Stimulated activated CD4-positive, alpha-beta T cell treated with anti-CD3 and anti-CD28 coated beads, Interleukin-15, amount 100 ng/mL, for 1 hour (primary cell): ENCODE measurements at places on chromosomes 12 and 14.
A peak's percentile ranks its signal among the peaks of the same experiment; 100 is the strongest.

DNA sequence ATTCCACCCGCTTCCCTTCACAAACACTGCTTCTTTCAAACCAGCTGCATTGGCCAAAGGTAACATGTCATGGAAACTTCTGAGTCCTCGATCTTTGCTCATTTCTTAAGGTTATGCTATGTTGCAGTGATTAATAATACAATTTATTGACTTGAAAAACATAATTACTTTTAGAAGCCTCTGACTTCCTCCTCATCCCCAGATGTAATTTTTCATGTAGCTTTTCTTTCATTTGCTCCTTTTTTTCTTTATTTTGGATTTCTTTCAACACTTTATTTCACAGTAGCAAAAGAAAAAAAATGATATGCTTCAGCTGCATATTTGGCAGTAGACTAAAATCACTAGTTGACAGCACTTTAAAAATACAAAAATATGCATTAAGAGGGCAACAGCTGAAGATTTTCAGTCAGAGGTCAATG lies 116.2 kb downstream of the LRRIQ1 start:
- DNase-seq: no peak

GRCh38 chr14:24694680-24695079 lies 60.7 kb upstream of the GZMB start:
- no peak for DNase-seq

- no peak for DNase-seq
Measured at GRCh38 chr14:83814896-83815295, 1715.0 kb upstream of the FLRT2 start.

GRCh38 chr12:115070313-115070712 lies 386.3 kb upstream of the TBX3 start:
- DNase-seq: no peak

GRCh38 chr14:59374048-59374447 lies 91.1 kb downstream of the GPR135 start:
- DNase-seq: no peak

DNA sequence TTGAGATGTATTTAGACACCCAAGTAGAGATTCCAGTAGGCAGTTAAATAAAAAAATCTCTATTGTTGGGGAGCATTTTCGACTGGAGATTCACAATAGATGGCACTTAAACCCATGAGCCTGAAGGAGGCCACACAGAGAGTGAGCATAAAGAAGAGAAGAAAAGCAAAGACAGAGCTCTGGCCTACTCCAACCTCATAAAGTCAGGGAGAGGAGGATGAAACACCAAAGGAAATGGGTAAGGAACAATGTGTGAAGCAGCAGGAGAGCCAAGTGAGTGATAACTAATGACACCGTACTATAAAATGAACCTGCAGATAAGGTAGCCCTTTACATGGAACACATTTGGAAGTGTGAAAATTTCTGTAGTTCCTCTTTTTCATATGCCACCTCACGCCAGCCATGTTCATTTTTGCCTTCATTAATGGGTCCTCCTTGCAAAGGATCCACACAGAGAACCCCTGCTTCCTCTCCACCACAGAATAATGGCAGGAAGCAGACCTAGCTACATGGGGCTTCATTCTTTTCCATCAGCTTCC lies 150.0 kb upstream of the SYT10 start:
- DNase-seq: no peak

DNA sequence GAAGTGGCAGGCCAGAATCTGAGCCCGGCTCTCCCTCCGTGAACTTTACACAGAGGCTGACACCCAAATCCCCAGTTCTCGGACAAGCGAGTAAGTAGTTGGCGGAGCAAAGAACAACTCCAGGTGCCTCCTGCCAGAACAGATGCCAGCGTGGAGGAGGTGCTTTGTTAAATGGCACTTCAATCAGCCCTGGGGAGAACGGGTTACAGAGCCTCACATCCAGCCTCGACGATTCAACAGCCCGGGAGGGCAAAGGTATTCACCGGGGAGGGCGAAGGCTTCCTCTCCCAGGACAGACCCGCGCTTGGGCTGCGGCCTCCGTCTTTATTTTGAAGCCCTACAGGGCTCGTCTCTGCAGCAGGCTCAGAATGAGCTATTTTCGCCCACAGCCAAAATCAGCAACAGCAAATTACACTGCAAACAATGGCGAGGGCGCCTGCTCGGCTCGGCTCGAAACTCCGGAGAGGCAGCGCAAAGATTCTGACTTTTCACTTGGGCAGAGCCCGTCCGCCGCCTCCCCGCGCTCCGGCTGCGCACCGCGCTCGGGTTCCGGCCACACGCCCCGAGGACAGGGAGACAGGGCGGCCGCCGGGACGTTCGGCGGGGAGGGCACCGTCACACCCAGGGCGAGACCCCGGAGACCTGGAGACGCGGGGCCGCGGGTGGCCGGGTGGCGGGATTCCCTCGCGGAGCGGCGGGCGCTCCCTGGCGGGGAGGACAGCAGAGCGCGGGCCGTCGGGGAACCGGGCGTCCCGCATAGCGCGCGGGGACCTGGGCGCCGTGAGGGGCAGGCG lies 811 bp downstream of the TMCC3 start:
- peak; percentile 20 for DNase-seq

GRCh38 chr14:88879022-88879421 lies 54.6 kb downstream of the TTC8 start:
- DNase-seq: no peak

DNA sequence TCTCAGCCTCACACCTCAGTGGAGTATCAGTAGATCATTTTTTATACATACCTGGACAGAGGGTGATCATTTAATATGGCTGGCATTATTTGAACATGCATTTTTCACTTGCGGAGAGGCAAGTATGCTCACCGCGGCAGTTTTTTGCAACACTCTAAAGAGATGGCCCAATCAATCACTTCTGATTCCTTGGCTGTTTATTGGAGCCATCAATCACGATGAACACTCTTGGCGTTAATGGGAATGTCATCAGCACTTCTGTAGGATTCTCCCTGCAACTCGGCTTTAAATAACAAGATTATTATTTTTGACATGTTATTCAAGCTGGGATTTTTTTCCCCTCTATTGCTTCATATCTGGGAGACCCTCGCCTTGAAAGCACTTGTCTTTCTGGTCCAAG lies 46.9 kb upstream of the SLC24A4 start:
- no peak for DNase-seq

- DNase-seq: no peak
Measured at GRCh38 chr12:91361864-91362263, 179.2 kb upstream of the DCN start.

DNA sequence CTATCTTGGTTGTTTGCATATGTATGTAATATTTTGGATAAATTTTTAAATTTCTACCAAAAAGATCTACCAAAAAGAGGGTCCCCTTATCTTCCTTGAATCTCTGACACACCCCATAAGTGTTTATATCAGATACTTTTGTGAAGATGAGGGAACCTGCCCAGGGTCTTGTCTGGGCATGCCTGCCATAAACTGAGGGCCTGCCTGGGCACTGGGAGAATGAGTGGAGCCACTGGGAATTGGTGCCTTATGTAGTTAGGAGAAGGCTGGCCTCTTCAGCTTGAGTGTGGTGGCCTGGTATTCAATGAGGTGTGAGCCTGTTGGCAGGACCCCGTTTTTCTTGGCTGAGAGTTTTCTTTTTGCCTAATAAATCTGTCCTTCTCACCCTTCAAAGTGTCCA lies 46.5 kb downstream of the OR9K2 start:
- DNase-seq: no peak

DNA sequence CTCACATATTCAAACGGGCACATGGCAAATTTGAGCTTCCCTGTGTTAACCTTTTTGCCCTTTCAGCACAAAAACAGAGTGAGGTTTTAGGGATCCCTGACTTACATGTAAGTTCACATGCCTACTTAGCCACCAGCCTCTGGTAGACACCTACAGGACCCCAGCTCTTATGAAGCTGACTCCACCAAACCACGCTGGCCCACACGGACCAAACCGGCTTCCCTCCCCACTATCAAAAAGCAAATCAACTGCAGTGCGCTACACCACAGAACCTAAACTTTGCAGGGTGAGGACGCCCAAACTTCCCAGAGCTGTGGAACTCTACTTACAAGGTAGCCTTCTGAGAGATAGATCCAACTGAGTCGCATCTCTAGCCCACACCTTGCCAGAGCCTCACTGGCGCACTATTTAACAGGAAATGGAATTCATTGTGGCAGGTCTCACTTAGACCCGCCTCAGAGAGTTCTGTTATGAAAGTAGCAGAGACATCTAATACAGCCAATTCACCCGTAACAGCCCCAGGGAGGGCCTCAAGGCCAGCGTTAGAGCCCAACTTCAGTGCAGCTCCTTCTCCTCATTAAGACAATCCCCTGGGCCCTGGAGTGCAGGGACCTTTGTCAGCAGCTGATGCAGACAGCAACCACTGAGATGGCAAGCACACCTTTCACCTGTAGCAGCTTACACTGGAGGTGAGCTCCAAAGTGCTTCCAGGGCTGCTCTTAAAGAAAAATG lies 49.2 kb downstream of the SH2B3 start:
- DNase-seq: no peak

DNA sequence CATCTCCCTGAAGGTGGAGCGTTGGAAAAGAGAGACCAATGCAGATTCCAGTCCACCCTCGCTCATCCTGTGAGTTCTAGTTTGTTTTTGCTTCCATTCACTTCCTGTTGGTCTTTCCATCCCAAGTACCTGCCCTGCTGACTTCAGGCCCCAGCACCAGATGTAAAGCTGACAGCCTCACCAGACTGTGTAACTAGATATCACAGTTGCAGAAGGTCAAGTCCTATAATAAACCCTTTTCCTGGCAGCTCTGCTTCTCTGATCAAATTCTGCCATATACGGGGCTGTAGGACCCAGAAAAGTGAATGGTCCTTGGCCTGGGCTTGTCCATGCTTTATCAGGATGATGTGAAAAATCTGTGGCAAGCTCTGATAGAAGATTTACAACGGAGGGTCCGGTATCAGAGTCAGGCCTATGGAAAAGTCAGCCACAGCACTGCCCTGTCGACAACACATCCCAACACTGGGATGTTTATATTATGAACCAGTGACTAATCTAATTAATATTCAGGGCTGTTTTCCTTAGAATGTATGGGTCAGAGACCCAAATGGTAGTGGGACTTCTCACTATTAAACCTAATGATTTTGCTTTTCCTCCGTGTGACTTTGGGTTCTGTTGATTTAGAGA lies 42.1 kb downstream of the CCDC175 start:
- no peak for DNase-seq

GRCh38 chr12:96228566-96229248 lies 34.5 kb downstream of the ELK3 start:
- DNase-seq: no peak

- DNase-seq: no peak
Measured at GRCh38 chr14:69408331-69408960, 10.0 kb downstream of the SLC39A9 start.

GRCh38 chr12:124490584-124491305 lies 76.7 kb downstream of the NCOR2 start:
- DNase-seq: no peak

- DNase-seq: no peak
Measured at GRCh38 chr14:71960494-71961353, 28.5 kb downstream of the RGS6 start.

GRCh38 chr14:56666716-56667115 lies 87.1 kb downstream of the TMEM260 start:
- no peak for DNase-seq

DNA sequence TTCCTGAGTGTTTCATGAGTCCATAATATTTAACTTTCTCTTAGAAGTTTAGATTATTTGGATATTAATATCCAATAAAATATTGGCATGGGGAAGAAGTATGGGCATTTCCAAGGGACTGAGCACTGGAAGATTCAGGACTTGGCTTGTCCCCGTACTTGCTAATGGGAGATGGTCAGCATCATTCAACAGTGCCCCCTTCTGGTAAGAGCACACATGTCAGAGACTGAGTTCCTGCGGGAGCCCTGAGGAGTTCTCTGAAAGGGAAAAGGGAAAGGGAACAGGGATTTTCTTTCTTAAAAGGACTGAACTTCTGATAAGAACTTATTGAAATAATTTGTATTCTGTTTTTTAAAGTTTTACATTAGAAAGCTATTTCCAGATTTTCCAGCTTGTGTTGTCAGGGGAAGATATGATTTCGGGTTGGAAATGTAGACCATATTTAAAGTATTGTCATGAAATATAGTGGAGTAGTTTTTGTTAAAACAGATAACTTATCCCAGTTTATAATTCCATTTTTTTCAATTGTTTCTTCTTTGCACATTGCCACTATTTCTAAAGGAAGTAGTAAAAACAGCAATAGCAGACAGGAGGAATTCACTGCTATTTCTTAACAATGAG lies 59.8 kb upstream of the C12orf71 start:
- no peak for DNase-seq

- DNase-seq: no peak
Measured at GRCh38 chr12:113016796-113017195, 38.5 kb downstream of the OAS2 start.

DNA sequence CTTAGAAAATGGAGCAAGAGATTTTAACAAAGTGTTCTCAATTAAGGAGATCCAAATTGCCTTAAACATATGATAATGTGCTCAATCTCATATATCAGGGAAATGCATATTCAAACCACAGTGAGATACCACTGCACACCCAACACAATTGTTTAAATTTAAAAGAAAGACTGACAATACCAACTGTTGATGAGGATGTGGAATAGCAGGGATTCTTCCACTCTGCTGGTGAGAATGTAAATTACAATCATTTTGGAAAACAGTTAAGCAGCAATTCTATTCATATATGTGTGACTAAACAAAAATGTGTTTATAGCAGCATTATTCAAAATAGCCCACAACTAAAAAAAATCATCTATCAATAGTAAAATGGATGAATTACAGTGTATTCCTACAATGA lies 144.2 kb downstream of the KICS2 start:
- DNase-seq: no peak

- peak; percentile 31 for DNase-seq
Measured at GRCh38 chr12:108838194-108839017, 19.0 kb downstream of the SSH1 start.

DNA sequence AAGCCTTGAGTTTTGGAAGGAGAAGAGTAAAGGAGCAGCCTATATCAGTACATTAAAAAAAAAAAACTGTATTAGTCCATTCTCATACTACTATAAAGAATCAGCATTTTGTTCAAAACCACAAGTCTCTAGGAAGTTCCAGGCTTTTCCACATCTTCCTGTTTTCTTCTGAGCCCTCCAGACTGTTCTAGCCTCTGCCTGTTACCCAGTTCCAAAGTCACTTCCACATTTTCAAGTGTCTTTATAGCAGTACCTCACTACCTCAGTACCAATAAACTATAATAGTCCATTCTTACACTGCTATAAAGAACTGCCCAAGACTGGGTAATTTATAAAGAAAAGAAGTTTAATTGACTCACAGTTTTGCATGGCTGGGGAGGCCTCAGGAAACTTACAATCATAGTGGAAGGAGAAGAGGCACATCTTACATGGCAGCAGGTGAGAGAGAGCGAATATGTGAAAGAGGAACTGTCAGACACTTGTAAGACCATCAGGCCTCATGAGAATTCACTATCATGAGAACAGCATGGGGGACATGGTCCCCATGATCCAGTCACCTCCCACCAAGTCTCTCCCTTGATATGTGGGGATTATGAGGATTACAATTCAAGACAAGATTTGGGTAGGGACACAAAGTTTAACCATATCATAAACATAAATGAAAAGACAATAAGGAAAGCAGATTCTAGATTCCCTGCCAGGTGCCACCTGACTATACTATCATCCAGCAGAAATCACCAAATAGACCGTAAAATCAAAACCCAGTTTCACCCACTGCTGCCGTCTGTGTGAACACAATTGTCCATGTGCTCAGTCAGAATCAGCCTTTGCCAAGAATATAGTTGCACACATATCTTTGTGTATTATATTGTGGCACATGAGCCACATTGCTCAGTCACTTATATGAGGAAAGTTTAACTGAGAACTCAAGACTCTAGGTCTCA lies 27.8 kb downstream of the TOGARAM1 start:
- no peak for DNase-seq

- DNase-seq: no peak
Measured at GRCh38 chr12:77830583-77831351, at the start of gene NAV3. Gene NAV3 (plus strand): TSS chr12:77830894. CDS start chr12:77831462, 568 bp downstream.

GRCh38 chr14:21735639-21736307 lies 62.2 kb upstream of the OR4E1 start:
- DNase-seq: no peak
